Head of caudate nucleus (tissue), 42 donors: ENCODE measurements at places on chromosomes 4 and X.
A peak's percentile ranks its signal among the peaks of the same experiment; 100 is the strongest.

DNA sequence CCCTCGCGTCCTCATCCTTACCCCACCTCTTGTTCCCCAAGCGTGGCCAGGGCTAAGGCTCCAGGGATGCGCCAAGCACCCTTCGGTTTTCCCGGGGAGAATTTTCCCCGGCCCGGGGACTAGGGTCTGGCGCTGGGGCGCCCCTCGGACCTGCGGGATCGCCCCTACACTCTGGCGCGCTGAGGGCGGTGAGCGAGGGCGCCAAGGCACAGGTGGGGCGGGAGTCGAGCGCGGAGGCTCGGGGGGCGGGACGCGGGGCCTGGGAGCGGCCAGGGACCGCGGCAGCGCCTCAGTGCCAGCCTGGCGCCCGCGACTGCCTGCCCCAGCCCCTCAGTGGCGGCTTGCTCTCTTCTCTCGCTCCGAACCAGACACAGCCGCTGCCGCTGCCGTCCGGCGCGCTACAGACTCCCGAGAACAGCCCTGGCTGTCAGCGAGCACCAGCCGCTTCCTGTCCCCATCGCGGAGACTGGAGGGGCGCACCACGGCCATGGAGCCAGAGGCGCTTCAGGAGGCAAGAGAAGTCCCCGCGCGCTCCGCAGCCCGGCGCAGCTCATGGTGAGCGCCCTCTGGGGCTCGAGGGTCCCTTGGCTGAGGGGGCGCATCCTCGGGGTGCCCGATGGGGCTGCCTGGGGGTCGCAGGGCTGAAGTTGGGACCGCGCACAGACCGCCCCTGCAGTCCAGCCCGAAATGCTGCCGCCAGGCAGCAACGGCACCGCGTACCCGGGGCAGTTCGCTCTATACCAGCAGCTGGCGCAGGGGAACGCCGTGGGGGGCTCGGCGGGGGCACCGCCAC, at the start of gene DRD5:
DRD5 (plus strand) TSS at position 292 of the 793 bp plus-strand sequence; CDS start at position 688, 396 bp downstream.
- DNase-seq = no peak

- no peak for DNase-seq
Measured at GRCh38 chr4:39085891-39086290, 23.9 kb downstream of the KLHL5 start.

GRCh38 chrX:7444967-7445366, 297.0 kb upstream of the PUDP start:
- no peak for DNase-seq

- no peak for DNase-seq
Measured at GRCh38 chr4:122687531-122688061, 44.9 kb upstream of the BBS12 start.

DNA sequence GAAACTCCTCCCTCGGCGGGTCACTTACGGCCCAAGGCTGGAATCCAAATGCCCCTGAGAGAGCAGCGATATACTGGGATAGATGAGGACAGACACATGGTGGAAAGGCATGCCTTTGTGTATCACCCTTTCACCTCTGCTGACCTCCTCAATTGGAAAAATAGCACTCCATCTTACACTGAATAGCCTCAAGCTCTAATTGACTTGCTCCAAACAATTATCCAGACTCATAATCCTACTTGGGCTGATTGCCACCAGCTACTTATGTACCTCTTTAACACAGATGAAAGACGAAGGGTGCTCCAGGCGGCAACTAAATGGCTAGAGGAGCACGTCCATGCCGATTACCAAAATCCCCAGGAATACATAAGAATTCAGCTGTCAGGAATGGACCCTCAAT, 1142.2 kb downstream of the ARAP2 start:
- DNase-seq = no peak

- DNase-seq = peak; percentile 81
Measured at GRCh38 chr4:1628892-1629698, 55.0 kb downstream of the FAM53A start.

- no peak for DNase-seq
Measured at GRCh38 chr4:183863155-183863825, 41.8 kb upstream of the STOX2 start.

DNA sequence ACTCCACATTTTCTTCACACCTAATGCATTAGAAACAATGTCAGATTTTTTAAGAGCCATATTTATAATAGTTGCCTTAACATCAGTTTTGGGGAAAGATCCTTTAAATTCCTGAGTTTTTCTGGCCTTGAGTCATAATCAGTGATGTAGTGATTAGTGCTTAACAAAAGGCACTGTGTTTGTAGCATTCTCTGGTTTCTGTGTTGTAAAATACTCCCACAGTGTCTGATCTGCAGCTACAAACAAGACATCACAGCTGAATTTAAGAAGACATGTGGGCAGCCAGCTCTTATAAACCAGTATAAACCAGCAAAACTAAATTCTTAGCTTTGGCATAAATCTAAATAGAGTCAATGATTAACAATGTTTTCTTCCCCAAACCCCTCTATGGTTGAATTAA, 233.8 kb downstream of the FSTL5 start:
- no peak for DNase-seq

GRCh38 chr4:170853422-170854021, 763.8 kb upstream of the AADAT start:
- peak; percentile 16 for DNase-seq

DNA sequence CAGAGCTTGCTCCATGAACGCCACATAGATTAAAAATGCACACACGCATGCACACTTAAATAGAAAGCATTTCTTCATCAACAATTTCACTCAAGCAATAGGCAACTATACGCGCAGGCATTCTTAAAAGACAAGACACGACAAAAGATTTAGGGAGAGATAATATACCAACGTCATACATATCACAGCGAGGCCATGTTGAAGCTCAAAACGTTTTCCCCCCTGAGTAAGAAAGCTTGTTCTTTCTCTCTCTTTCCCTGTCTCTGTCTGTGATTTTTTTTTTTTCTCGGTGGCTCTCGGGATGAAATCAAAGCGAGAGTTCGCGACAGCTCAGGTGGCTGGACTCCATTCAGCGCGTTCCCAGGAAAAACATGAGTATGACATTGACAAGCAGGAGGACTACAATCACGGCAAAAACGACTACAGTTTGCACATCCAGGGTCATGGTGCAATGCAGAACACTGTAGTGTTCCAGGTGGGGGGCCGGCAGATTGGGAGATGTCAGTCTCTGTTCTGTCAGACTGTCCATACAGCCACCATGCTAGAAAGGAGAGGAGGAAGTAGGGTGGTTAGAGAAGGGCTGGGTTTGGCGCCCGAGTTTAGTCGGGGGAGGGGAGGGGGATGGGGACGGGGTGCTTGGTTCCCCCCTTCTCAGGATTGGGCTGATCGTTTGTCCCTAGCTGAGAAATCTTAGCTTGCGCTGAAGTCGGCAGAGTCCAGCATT, 30.7 kb downstream of the ARHGEF9 start:
- DNase-seq = peak; percentile 41
